ENCODE measurements at places on chromosomes 13 and 19. TPM values are rescaled to one million over a fixed set of nuclear protein-coding genes. Genes with fewer than 3 reads are reported as not detected.
A peak's percentile ranks its signal among the peaks of the same experiment; 100 is the strongest.

DNA sequence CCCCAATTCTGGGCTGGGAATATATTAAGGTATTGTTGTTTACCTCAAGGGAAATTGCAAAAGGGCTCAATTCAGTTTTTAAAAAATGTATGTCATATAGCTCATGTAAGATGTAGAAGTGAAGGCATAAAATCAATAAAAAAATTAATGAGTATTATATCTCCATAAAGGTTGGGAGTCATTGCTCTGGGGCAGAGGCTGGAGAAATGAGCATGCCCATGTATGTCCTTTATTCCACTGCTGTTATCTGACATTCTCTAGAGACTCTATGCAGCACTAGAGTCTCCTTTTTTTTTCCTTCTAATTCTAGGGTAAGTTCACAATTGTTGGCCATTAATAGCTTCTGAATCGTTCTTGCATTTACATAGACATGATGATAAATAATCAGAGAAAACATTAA, 394.8 kb downstream of the KLF12 start:
- no peaks in the 10 kb centered on the region for H3K27me3 ChIP-seq
- DNase-seq = no peak
- no peak overlapping the region for H3K4me3 ChIP-seq
- H3K27ac ChIP-seq = no peak overlapping the region

GRCh38 chr13:92804926-92805325, 421.7 kb upstream of the GPC6 start:
- H3K36me3 ChIP-seq = no peaks in the 10 kb centered on the region
- no peaks in the 10 kb centered on the region for H3K27me3 ChIP-seq
- no peak for DNase-seq

DNA sequence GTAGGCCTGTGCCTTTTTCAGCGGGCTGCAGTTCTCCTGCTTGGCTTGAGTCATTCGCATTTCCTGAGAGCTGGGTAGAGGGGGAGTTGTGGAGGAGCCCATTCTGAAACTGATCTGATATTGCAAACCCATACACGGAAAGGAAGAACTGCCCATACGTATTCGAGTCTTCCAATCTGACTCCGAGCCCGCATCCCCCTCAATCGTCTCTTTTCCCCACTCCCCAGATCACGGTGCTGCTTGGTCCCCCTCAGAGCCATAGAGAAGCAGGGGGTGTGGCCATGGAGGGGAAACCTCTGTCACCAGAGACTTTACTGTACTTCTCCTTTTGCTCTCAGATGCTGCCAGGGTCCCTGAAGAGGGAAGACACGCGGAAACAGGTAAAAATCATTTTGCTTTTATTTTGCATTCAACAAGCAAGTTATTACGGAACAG, at the start of gene CD22:
Gene CD22, plus strand, starts transcription at position 337 of the 435 bp plus-strand sequence. CDS start 2,854 bp downstream, outside the sequence.
- no peaks in the 10 kb centered on the region for H3K27me3 ChIP-seq
- H3K4me3 ChIP-seq = peak within 1 kb of the TSS; percentile 98
- peak; percentile 87 for DNase-seq
- H3K27ac ChIP-seq = peak within 1 kb of the TSS; percentile 98
- peaks cover 80% of the 10 kb centered on the region for H3K4me1 ChIP-seq

The LHB gene
- polyA plus RNA-seq = not detected

GRCh38 chr13:99980201-99980823, 1.3 kb upstream of the ZIC2 start:
- H3K4me1 ChIP-seq = peaks cover 15% of the 10 kb centered on the region
- peaks cover 46% of the 10 kb centered on the region for H3K27me3 ChIP-seq
- H3K27ac ChIP-seq = peak overlapping the region; percentile 51
- no peak for DNase-seq
- no peak overlapping the region for H3K4me3 ChIP-seq
- H3K36me3 ChIP-seq = peaks cover 19% of the 10 kb centered on the region

DNA sequence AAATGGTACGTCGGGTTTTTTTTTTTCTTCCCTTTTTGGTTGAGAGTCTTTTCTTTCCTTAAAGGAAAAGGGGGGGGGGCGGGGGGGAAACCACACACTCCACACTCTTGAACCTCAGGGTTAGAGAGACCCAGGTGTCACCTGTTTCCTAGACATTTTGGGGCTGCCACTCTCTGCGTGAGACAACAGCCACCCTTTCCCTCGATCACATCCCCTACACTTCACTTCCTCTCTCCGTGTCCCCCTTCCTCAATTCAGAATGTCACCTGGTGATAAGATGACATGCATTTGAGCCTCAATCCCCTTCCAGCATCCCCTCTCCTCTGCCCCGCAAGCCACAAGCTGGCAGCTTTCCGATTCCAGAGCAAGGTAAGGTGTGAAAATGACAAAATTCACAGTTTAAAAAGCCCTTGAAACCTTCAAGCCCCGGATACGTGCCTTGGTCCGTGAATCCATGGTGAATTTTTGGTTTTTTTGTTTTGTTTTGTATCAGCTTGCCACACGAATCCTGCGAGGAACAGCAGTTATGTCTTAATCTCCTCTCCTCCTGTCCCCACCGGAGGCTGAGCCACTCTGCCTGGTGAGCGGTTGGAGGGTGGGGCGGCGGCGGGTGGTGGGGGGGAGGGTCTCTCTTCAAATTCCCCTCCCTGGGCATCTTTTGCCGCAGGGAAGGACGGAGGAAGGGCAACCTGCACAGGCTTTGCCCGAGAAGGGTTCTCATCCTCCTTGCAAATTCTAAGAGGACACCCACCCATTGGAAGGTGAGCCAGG, 4.2 kb downstream of the PTPRS start:
- H3K4me1 ChIP-seq = peaks cover 15% of the 10 kb centered on the region
- DNase-seq = peak; percentile 12
- H3K4me3 ChIP-seq = peak overlapping the region; percentile 15
- no peaks in the 10 kb centered on the region for H3K36me3 ChIP-seq
- H3K27me3 ChIP-seq = peaks cover 59% of the 10 kb centered on the region
